ENCODE measurements at places on chromosomes 6 and 20. TPM values are rescaled to one million over a fixed set of nuclear protein-coding genes. Genes with fewer than 3 reads are reported as not detected.

Gene LST1
- not detected for total RNA-seq

Gene BEND6
- 11.9 TPM for total RNA-seq

Gene FOXA2
- total RNA-seq: 12.8 TPM

Gene AIF1
- total RNA-seq: not detected

Gene GRM1
- not detected for total RNA-seq

Gene FNDC1
- 5.7 TPM for total RNA-seq

Gene RNF144B
- total RNA-seq: 8.1 TPM

Gene SH3BGRL2
- total RNA-seq: 4.7 TPM

Gene PPP1R16B
- 0.03 TPM for total RNA-seq

GRCh38 chr6:109019911-109020310, 74.7 kb downstream of the SESN1 start:
- no peaks in the 10 kb centered on the region for H3K27me3 ChIP-seq
- no peaks in the 10 kb centered on the region for H3K4me1 ChIP-seq

- no peaks in the 10 kb centered on the region for H3K27me3 ChIP-seq
- no peak overlapping the region for H3K4me3 ChIP-seq
- peaks cover 52% of the 10 kb centered on the region for H3K36me3 ChIP-seq
- DNase-seq: no peak
- no peak overlapping the region for H3K27ac ChIP-seq
Observed at GRCh38 chr6:89655122-89655521, 16.6 kb upstream of the LYRM2 start.

GRCh38 chr6:18088419-18089296, 33.8 kb downstream of the NHLRC1 start:
- no peaks in the 10 kb centered on the region for H3K36me3 ChIP-seq
- no peaks in the 10 kb centered on the region for H3K4me1 ChIP-seq
- no peak overlapping the region for H3K27ac ChIP-seq
- no peak overlapping the region for H3K4me3 ChIP-seq
- no peaks in the 10 kb centered on the region for H3K27me3 ChIP-seq
- no peak for DNase-seq

DNA sequence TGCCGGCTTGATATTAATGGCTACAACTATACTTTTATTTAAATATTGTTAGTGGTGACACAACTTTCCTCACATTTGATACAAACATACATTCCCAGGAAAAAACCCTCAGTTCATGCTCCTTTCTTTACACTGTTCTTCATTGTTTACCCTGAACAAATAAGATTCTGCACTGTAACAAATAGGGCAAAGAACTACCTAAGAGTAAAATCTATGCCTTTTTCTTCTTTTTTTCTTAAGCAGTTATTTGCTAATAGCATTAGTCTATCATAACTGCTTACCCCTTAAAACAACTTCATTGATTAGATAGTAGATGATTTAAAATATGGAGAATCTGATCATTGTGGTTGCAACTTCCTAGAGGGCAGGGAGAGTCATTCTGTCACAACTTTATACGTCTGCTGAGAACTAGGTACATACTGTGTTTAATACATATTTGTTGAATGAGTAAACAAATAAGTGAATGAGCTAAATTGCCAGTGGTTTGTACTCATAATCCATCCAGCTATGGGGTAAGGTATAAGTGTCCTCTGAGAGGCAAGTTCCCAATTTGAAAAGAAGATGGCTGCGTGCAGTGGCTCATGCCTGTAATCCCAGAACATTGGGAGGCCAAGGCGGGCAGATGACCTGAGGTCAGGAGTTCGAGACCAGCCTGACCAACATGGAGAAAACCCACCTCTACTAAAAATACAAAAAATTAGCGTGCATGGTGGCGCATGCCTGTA, 161.0 kb downstream of the CDK19 start:
- H3K4me1 ChIP-seq: no peaks in the 10 kb centered on the region
- no peak overlapping the region for H3K4me3 ChIP-seq
- H3K27me3 ChIP-seq: no peaks in the 10 kb centered on the region

GRCh38 chr20:58017231-58017969, 211.1 kb downstream of the ANKRD60 start:
- H3K27me3 ChIP-seq: no peaks in the 10 kb centered on the region
- H3K4me1 ChIP-seq: peaks cover 62% of the 10 kb centered on the region
- no peak overlapping the region for H3K4me3 ChIP-seq
- H3K27ac ChIP-seq: peak overlapping the region; percentile 78
- DNase-seq: peak; percentile 96

DNA sequence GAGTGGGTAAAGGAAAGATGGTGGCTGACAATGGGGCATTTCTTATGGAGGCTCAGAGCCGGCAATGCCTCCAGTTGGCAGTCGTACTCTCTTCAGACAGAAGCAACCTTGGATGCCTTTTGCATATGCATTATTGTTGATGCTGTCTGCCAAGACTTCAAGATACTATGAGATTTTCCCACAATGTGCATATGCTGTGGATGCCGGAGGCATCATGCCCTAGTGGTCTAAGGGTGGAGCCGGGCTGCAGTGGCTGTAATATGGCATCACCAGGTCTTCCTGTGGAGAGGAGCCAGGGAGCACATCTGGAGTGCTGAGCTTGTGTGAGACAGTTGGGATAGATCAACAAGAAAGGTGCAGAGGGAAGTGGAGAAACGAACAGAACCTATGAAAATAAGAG, 104.9 kb downstream of the FOXC1 start:
- no peaks in the 10 kb centered on the region for H3K4me1 ChIP-seq
- H3K27ac ChIP-seq: no peak overlapping the region
- no peak overlapping the region for H3K4me3 ChIP-seq
- no peaks in the 10 kb centered on the region for H3K36me3 ChIP-seq

- no peak overlapping the region for H3K27ac ChIP-seq
- peaks cover 14% of the 10 kb centered on the region for H3K36me3 ChIP-seq
- H3K4me3 ChIP-seq: peak overlapping the region; percentile 88
- H3K27me3 ChIP-seq: no peaks in the 10 kb centered on the region
Observed at GRCh38 chr6:15661853-15662325, 939 bp downstream of the DTNBP1 start.

DNA sequence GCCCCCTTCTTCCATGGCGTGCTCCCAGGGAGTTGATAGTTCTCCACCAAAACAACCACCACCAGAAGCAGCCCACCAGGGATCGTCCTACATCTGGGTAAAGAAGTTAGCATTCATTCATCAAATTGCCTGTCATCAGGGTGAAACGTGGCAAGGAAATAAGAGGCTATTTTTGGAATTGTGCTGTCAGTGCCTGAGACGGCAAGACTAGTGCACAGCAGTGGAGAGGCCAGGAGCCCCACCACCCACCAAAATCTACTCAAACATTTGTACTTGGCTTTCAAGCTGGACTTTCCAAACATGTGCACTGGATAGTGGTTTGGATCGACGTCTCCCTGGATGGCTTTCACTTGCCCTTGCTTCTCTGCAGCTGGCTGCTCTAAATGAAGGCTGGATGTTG, 44.8 kb downstream of the TXNDC5 start:
- H3K36me3 ChIP-seq: no peaks in the 10 kb centered on the region
- H3K27ac ChIP-seq: no peak overlapping the region
- H3K4me1 ChIP-seq: no peaks in the 10 kb centered on the region
- H3K4me3 ChIP-seq: no peak overlapping the region
- no peaks in the 10 kb centered on the region for H3K27me3 ChIP-seq

DNA sequence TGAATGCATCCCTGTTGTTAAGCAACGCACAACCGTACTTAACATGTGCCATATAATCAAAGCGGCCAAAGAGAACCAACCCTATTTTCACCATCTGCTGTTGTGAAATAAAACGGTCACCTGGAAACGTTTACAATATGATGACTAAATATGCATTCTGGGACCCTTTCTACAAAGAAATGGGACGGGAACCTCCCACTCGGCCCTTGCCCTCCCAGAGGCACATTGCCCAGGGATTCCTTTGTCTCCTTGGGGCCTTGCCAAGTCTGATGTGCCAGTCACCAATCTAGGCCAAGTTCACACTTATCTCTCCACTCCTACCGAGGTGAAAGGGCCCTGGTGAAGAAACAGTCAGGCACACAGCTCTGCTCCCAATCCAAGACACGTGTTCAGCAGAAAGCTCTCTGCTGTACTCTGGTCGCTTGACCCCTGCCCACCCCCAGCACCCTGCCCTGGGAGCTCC, 427.4 kb upstream of the JARID2 start:
- H3K27ac ChIP-seq: no peak overlapping the region
- H3K27me3 ChIP-seq: no peaks in the 10 kb centered on the region
- no peaks in the 10 kb centered on the region for H3K4me1 ChIP-seq
- no peak overlapping the region for H3K4me3 ChIP-seq

DNA sequence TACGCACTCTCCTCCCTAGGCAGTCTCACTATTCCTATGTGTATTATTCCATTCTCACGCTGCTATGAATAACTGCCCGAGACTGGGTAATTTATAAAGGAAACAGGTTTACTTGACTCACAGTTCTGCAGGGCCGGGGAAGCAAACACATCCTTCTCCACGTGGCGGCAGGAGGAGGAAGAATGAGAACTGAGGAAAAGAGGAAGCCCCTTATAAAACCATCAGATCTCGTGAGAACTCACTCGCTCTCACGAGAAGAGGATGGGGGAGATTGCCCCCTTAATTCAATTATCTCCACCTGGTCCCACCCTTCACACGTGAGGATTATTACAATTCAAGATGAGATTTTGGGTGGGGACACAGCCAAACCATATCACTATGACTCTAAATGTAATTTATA, 61.9 kb downstream of the ECT2L start:
- no peak overlapping the region for H3K27ac ChIP-seq
- no peak overlapping the region for H3K4me3 ChIP-seq
- H3K4me1 ChIP-seq: no peaks in the 10 kb centered on the region
- H3K36me3 ChIP-seq: no peaks in the 10 kb centered on the region

DNA sequence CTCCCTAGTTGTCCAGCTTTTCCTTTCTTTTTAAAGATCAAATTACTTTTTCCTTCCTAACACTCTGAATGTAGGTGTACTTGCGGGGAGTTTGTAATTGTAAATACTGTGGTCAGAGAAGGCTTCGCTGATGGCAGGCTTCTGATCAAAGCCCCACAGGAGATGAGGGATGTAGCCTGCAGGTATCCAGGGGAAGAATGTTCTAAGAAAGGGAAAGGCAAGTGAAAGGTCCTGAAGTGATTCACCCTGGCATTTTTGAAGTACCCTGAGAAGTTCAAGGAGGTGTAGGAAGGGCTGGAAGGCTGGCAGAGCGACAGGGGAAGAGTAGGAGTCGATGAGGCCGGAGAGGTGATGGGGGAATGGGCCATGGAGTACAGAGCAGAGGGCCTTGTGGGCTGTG, 38.2 kb upstream of the CCN6 start:
- no peaks in the 10 kb centered on the region for H3K36me3 ChIP-seq
- H3K4me1 ChIP-seq: peaks cover 60% of the 10 kb centered on the region
- H3K27ac ChIP-seq: peak overlapping the region; percentile 42
- no peaks in the 10 kb centered on the region for H3K27me3 ChIP-seq
- H3K4me3 ChIP-seq: no peak overlapping the region

DNA sequence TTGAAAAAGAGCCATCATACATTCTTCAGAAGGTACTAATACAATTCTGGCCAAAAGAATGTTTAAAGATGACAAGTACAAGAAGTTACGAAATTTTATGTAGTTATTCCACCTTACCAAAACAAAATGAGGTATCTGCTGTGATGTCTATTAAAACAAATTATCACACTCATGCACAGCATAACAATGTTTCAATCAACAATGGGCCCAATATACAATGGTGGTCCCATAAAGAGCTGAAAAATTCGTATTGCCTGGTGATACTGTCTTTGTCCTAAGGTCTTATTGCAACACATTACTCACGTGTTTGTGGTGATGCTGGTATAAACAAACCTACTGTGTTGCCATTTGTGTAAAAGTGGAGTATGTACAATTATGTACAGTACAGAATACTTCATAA, 3.6 kb upstream of the NUP153 start:
- H3K27me3 ChIP-seq: no peaks in the 10 kb centered on the region
- no peak overlapping the region for H3K27ac ChIP-seq
- H3K4me3 ChIP-seq: no peak overlapping the region
- DNase-seq: peak; percentile 79
- peaks cover 18% of the 10 kb centered on the region for H3K36me3 ChIP-seq

DNA sequence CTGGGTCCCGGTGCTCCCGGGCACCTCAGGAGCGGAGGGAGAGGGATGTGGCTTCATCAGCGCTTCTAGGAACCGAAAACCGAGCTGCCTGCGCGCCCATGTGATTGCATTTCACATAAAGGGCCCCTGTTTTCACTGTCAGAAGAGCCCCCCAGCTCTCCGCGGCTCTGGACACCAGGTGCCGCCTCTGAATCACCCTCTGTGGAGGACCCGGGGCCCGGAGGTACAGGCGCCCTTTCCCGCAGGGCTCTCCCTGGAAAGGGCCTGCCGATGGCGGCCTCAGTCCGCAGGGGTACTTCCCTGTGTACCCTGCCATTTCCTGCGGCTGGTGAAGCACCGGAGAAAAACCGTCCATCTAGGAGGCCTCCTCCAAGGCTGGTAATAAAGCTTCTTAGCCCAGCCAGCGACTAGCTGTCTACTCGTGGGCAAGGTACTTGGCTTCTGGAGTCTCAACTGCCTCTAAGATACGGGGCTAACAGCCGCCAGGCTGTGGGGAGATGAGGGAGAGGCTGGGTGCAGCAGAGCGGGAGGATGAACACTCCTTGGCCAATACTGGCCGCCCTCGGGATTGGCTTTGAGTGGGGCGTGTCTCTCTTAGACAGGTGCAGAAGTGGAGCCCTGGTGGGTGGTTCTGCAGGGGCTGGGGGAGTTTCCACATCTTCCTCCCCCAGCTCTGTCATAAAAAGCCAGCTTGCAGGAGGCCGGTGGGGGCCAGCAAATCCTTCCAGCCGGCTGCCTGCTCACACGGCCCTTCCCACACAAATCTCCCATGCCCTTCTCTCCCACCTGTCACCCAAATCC, 1.6 kb downstream of the PPP1R16B start:
- no peak overlapping the region for H3K27ac ChIP-seq
- H3K4me1 ChIP-seq: peaks cover 16% of the 10 kb centered on the region
- DNase-seq: no peak
- no peak overlapping the region for H3K4me3 ChIP-seq
- H3K36me3 ChIP-seq: no peaks in the 10 kb centered on the region

DNA sequence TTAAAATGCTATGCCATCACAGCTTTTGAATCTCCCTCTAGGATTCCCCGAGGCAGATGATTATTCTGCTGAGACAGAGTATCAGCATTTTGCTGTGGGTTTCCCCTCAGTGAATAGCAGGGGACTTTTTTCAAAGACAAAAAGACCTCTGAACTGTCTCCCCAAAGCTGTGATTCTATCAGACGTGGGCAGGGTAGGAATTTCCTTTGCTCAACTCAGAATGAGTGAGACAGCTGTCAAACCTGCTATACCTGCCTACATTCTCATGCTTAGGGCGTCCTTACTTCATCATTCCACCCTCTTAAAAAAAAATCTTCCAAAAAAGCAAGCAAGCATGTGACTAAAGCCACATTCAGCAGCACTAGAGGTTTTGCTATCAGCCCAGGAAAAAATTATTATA, 147.6 kb upstream of the FAM83B start:
- no peaks in the 10 kb centered on the region for H3K36me3 ChIP-seq
- no peaks in the 10 kb centered on the region for H3K4me1 ChIP-seq
- H3K27ac ChIP-seq: no peak overlapping the region
- no peak overlapping the region for H3K4me3 ChIP-seq
- H3K27me3 ChIP-seq: no peaks in the 10 kb centered on the region
- no peak for DNase-seq

- H3K27me3 ChIP-seq: no peaks in the 10 kb centered on the region
- H3K4me1 ChIP-seq: no peaks in the 10 kb centered on the region
- no peak for DNase-seq
- H3K27ac ChIP-seq: no peak overlapping the region
Observed at GRCh38 chr20:18986146-18986830, 172.7 kb downstream of the SCP2D1 start.

GRCh38 chr20:1389703-1390580, 2.9 kb downstream of the FKBP1A start:
- H3K36me3 ChIP-seq: peaks cover 28% of the 10 kb centered on the region
- DNase-seq: no peak
- peaks cover 34% of the 10 kb centered on the region for H3K4me1 ChIP-seq
- H3K4me3 ChIP-seq: no peak overlapping the region
- H3K27me3 ChIP-seq: no peaks in the 10 kb centered on the region

Measured in SJSA1 (cell line).